ENCODE measurements at places on chromosomes 2 and 18.

- DNase-seq, result no peak
Measured at GRCh38 chr2:98790221-98790620, 59.3 kb upstream of the MGAT4A start.

GRCh38 chr2:124213977-124214587, 189.0 kb downstream of the CNTNAP5 start:
- DNase-seq, result no peak

DNA sequence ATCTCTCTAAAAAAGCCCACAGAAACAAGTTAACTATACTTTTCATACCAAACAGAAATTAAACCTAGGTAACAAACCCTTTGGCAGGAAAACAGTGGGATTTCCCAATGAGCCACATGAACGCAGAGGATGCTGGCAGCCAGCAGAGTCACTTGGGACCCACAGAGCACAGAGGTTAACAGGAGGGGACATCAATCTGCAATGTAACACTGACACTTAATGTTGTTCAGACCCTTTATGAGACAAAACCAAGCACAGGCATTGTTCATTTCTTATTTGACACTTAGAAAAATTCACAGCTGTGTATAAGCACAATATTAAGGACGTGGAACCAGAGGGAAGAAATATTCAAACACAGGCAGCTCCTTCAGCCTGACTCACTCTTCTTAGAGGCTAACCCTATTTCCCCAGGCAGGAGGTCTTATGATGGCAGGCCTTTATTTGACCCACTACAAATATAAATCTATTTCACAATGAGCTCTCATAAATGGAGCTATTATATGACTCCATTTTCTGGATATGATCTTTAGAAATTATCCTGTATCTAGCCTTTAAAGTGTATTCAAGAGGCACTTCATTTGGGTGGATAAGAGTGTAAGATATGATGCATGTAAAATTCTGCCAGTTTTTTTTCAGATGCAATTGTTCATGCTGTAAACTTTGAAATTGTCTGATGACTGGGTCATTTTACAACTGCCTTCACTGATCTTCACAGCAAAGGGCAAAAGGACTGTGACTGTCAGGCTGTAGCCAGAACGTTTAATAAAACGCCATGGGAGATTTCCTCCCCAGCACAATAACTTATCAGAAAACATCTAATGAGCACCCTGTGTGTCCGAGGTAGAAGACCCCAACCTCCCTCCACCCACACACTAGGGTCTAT, 132.8 kb upstream of the SATB2 start:
- no peak for DNase-seq

DNA sequence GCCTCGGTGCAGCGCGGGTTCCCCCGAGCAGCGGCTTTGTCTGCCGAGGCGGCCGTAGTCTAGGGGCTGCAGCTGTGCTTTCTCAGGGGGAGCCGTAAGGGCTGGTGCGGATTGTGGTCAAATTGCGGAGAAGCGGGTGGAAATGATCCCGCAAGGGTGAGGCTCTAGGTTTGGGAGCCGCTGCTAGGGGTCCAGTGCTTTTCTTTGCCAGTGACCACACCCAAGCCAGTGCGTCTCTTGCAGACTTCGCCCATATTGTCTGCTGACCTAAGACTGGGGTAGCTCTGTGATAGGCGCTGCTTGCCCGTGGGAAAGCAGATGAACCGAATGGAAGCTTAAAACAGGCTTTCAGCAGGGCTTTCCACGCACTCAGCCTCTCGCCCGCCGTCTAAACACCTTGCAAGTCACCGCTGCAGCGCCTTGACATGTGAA, 2.1 kb downstream of the DPYSL5 start:
- no peak for DNase-seq

- DNase-seq, result no peak
Measured at GRCh38 chr2:118814368-118814767, 33.1 kb downstream of the EN1 start.

DNA sequence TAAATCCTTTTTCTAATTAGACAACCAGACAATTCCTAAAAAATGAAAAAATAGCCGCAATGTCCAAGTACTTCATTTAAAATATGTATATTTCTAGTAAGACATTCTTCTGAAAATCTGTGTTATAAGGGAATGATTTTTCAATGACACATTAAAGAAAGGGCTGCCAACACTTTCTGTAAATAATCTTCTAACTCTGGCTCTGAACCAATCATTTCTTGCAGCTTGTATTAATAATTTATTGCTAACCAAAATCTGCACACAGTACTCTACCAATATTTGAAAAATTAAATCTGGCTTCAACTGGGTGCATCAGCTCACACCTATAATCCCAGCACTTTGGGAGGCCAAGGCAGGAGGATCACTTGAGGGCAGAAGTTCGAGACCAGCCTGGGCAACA, 8.3 kb downstream of the NFU1 start:
- no peak for DNase-seq

DNA sequence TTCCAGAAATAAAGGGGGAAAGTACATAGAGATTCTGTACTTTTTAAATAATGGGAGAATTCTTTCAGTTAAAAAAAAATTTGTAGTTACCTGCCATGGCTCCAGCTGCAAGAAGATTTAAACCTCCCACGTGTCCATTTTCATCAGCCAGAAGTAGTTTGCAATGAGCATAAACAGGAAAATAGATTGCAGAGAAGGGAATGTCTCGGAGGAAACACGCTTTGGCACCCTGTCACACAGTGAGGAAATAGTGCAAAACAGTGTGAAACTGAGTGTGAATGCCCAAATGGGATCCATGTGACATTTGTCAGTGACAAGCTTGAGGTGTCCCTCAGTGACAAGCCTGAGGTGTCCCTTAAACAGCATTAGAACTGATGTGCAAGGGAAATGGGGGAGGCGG, 102.7 kb downstream of the SLC25A12 start:
- DNase-seq, result no peak

DNA sequence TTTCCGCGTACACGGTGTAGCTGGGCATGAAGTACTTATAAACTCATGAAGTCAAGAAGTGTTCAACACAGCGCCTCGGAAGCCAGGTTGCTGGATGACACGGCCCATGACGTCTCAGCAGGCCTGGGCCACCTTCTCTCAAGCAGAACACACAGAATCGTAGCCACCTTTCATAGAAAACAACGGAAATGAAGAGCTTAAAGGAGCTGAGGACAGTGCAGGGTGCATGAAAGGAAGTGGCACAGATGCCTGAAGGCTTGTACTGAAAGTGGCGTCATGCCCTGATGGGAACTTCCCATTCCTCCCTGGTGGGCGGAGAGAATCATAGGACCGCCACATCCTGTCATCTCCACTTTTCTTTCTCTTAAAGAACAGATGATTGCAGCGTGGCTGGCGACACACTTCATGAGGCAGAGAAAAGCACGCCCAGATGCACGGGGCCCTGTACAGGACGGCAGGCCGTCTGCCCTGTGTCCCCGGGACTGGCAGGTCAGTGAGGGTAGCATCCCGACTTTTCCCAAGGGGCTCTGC, 31.1 kb downstream of the HDAC4 start:
- peak; percentile 70 for DNase-seq

DNA sequence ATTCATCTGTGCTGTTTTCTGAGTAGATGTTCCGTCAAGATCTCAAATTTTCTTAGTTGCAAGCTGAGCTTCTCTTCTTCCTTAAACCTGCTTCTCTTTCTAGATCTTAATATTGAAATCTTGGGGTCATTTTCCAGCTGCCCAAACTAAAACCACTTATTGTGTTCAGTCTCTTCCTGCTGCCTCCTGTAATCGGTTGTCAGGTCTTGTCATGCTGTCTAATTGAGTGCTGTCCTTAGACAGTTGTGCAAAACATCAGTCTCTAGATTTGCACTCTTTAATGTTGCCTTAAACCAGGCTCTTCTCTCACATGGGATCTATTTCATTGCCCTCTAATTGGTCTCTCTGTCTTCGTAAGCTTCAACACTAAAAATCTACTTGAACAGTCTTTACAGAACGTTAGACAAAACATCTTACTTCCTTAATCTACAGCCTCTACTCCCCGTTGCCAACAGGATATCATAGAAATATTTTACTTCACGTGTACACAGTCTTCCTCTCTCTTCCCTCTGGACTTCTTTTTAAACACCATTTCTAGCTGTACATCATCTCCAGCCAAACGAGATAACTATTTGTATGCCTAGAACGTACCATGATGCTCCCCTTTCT, 34.9 kb downstream of the GPD2 start:
- DNase-seq, result no peak

- DNase-seq, result no peak
Measured at GRCh38 chr2:169105476-169105875, 36.1 kb downstream of the DHRS9 start.

DNA sequence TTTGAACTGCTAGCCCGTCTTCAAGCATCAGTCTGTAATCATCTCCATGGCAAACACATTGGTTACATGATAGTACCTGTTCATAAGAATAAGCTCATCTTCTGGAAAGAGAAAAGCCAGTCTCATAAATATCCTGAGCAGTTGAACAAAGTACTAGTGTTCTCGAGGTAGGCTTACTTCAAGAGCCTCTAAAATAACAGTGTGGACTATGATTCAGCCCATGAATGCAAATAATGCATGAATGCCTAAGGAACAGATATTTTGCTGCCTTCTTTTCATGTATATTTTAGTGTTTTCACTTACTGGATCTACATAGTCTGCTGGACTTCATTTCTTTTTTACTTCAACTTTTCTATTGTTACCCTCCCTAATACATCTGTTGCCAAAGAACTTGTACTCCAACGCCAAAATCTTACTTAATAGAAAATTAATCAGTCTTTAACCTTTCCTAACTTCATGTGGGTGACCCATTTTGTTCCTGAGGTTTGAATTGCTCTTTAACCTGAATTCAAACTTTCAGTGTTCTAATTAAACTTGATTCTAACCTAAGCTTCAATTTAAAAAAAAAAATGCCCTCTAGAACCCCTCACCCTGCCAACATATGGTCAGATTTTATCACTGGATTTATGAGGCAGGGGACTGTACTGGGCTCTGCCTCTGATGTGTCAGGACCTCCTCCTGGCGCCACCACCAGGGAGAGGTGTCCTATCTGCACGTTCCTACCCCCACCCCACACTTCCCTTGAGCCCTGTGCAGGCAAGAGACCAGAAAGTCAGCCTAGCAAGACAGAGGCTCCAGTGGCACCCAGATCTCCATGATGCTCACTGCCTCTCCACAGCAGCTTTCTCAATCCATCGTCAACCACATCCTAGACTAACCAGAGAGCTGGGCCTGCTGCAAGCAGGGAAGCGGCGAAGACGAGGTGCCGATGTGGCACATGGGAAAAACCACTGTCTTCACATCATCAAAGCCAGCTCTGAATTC, 264.7 kb upstream of the ID2 start:
- DNase-seq, result no peak

DNA sequence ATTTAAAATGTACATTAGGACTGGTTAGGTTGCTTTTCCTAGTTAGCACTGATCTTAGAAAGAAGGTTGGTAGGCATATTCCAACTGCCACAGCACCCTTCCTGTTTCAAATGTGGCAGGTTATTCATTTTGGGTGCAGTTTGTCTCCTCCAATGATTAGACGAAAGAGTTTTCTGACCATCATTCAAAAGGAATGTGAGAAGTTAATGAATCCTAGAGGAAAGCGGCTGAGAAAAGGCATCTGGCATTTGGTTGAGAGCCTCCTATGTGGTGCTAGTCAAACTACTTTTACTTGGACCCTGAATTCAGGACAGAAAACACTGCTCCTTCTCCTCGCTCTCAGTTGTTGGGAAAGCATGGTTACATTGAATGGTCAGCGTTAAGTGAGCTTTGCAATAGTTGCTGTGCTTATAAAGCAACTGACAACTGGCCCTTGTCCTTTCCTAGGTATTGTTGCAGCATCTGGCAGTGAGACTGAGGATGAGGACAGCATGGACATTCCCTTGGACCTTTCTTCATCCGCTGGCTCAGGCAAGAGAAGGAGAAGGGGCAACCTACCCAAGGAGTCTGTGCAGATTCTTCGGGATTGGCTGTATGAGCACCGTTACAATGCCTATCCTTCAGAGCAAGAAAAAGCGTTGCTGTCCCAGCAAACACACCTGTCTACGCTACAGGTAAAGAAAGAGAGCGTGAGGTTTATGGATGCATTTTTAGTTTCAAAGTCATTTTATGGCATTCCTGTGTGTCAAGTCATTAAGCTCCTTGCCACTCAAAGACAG, 6.1 kb downstream of the TGIF1 start:
- no peak for DNase-seq

GRCh38 chr2:26582890-26583289, 58.3 kb downstream of the CIB4 start:
- DNase-seq, result no peak

DNA sequence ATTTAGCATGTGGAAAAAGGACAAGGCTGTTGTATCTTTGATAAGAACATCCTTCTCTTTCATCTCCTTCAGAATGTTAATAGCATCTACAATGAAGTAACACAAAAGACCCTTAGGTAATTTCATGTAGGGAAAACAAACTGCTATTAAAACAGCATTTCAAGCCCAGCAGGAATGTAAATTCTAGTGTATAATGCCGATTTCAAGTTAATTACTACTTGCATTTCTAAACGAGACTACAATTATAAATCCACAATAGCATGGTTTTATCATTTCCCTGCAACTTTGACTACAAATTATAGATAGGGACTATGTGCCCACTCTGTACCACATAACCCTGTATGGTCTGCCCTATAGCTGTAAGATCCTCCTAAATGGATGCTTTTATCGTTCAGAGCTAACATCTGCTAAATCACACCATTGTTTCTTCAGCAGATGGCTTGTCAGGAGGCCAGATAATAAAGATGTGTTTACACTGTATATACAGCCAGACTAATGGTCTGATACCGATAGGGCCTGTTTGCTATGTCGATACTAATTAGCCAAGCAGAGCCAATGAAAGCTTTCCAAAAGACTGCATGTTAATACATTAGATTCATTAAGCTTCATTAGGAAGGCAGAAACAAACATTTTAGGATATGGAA, 51.9 kb downstream of the LRPPRC start:
- DNase-seq, result no peak

DNA sequence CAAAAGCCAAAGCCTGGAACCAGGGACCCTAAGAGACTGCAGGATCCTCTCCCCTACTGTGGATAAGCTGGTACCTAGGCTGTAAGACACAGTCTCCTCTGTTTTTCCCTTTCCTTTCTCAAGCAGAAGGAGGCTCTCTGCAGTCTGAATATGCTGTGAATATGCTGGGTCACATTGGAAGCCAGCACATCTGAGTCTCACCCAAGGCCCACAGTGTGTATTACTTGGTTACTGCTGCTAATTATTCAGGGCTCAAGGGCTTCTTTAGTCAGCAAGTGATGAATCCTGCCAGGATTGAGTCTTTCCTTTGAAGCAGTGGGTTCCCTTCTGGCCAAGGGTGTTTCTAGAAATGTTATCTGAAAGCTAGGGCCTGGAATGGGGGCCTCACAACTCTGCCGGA, 60.7 kb downstream of the CCDC85A start:
- DNase-seq, result no peak

GRCh38 chr2:139033300-139033699, 253.1 kb upstream of the NXPH2 start:
- no peak for DNase-seq

All from activated naive CD4-positive, alpha-beta T cell (primary cell).